Activated naive CD8-positive, alpha-beta T cell treated with anti-CD3 and anti-CD28 coated beads for 36 hours (primary cell): ENCODE measurements at places on chromosomes 16 and 17. TPM values are rescaled to one million over a fixed set of nuclear protein-coding genes. Genes with fewer than 3 reads are reported as not detected.

Gene SPAG5
- 122 TPM for total RNA-seq

Gene HID1
- 1.9 TPM for total RNA-seq

Gene TUBB3
- not detected for total RNA-seq

Gene MT4
- not detected for total RNA-seq

Gene TBX2
- total RNA-seq = not detected

DNA sequence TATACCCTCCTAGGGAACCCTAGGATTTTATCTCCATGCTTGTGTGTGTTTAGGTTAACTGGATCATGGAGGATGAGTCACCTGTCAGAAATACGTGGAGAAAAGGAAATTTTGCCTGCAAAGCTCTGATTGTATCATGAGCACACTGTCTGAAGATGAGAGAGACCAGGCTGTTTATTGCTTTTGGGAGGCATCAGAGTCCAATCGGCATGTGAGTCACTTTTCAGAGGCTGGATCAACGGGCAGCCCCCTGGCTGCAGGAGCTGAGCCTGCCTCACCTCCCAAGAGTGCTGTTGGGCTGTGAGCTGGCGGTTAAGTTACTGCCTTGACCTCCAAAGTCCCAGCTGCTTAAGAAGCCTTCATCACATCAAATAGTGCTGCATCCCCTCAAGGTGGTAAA is 41.5 kb upstream of the MED9 start:
- no peak for DNase-seq
- H3K36me3 ChIP-seq = no peaks in the 10 kb centered on the region
- no peak overlapping the region for H3K4me3 ChIP-seq
- H3K4me1 ChIP-seq = peaks cover 9% of the 10 kb centered on the region
- H3K27ac ChIP-seq = no peak overlapping the region
- H3K27me3 ChIP-seq = no peaks in the 10 kb centered on the region

DNA sequence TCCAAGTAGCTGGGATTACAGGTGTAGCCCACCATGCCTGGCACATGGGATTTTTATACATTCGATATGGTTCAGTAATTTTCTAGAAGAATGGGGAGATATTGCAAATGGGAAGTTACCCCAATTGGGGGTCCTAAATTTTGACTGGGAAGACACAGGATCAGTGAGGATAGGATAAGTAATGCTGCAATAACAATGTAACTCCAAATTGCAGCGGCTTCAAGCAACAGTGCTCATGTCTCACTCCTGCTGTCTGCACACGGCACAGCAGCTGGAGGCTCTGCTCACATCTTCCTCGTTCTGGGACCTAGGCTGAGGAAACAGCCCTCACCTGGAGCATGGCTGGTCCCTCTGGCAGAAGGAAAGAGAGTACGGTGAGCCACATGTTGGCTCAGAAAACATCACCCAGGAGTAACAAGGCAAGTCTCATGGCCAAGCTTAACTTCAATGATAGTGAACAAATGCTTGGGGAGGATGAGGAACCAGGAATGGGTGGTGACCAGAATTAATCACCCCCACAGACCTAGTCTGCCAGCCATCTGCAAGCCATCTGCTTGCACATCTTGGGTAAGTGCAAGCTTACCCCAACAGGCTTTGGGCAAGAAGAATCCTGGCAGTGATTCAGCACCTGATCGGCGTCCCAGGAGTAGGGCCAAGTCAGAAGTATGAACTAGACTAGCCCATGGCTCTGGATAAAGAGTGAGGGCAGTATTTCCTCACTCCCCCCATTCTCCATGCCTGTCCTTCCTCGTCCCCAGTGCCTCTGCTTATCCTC is 229.2 kb downstream of the COPRS start:
- H3K36me3 ChIP-seq = peaks cover 2% of the 10 kb centered on the region
- DNase-seq = no peak
- H3K4me3 ChIP-seq = no peak overlapping the region
- peaks cover 26% of the 10 kb centered on the region for H3K27me3 ChIP-seq
- H3K27ac ChIP-seq = no peak overlapping the region
- H3K4me1 ChIP-seq = no peaks in the 10 kb centered on the region

DNA sequence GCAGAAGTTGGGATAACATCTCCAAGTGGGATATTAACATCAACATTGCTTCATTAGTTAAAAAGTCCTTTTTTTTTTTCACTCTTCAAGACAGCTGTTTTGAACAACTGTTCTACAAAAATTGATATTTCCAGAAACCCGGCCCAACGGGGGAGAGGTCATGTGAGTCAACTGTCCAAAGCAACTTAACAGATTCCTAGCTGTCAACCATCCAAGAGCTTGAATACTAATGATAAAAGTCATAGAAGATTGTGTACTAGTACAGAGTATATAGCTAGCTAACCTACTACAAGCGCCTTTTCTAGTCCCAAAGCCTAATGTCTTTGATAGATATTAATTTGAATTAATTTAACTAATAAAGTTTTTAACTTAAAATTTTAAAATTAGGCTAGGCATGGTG is 172.0 kb downstream of the CYB561 start:
- H3K4me3 ChIP-seq = no peak overlapping the region
- peaks cover 28% of the 10 kb centered on the region for H3K4me1 ChIP-seq
- peaks cover 10% of the 10 kb centered on the region for H3K36me3 ChIP-seq
- DNase-seq = no peak
- H3K27ac ChIP-seq = no peak overlapping the region

DNA sequence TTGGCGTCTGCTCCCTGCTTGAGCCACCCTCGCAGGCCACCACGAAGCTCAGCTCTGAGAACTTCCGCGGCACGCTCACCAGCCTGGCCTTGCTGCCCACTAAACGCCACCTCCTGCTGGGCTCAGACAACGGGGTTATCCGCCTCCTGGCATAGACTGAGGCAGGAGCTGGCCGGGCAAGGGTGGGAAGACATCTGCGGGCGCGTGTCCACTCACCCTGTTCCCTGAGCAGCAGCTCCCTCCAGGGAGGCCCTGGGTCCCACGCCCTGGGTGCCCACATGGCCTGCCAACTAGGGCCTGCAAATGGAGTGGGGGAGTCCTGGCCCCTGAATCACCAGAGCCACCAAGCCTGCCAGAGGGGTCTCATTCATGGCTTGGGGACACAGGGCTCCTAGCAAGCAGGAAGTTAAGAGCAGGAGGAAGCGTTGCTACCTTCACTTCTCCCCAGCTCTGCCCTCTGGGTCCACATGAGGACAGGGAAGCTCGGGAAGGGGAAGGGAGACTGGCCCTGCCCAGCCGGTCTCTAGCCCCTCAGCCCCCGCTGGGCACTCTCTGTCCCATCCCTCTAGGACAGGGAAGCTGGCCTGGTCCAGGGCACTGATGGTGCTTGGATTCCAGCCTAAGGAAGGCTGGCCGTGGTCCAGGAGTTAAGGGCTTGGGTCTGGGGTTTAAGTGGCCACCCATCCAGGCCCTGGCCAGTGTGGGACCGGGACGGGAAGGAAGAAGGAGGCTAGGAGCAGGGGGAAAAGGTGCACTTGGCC is 5.0 kb upstream of the SERPINF2 start:
- peaks cover 13% of the 10 kb centered on the region for H3K36me3 ChIP-seq
- no peak overlapping the region for H3K4me3 ChIP-seq
- H3K4me1 ChIP-seq = peaks cover 9% of the 10 kb centered on the region
- H3K27me3 ChIP-seq = no peaks in the 10 kb centered on the region

- no peaks in the 10 kb centered on the region for H3K4me1 ChIP-seq
- H3K4me3 ChIP-seq = no peak overlapping the region
- no peaks in the 10 kb centered on the region for H3K36me3 ChIP-seq
- DNase-seq = no peak
- H3K27ac ChIP-seq = no peak overlapping the region
These were observed 11.5 kb downstream of the KCNG4 start for GRCh38 chr16:84228256-84228838.

DNA sequence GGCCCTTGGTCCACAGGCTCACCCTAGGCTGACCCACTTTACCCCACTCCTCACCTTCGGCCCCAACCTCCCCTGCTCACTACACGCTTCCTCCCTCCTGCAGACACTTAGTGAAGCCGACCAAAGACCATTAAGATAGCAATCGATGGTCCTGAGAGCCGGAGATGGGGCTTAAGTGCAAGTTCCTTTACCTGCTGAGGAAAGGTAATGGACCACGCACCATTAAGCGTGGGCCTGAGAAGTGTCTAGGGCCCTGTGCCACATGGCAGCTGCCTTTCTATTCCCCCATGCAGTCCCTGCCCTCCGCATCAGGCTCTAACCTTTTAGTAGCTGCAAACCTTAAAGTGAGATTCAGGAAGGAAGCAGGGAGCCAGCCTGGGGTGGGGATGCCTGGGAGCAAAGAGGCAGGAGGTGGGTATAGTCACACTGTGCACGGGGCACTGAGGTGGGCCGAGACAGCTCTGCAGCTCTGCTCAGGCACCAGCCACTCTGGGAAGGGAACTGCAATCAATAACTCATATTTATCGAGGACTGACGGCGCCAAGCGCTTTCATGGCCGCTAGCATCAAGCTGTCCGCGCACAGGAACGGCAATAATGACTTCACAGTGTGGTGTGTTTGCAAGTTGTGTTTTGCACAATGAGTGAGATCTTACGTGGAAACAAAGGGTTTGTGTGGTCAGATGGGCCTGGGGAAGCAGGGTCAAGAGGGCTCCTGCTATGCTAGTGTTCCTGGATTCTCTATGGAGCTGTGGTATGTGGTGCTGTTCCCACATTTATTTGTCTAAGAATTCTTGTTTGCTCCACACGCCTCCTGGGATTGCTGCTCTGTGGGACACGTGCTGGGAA is 84.9 kb upstream of the CDC42EP4 start:
- H3K27me3 ChIP-seq = no peaks in the 10 kb centered on the region
- peaks cover 1% of the 10 kb centered on the region for H3K36me3 ChIP-seq
- no peak overlapping the region for H3K4me3 ChIP-seq
- DNase-seq = no peak
